ENCODE measurements at places on chromosomes 2 and 18.

DNA sequence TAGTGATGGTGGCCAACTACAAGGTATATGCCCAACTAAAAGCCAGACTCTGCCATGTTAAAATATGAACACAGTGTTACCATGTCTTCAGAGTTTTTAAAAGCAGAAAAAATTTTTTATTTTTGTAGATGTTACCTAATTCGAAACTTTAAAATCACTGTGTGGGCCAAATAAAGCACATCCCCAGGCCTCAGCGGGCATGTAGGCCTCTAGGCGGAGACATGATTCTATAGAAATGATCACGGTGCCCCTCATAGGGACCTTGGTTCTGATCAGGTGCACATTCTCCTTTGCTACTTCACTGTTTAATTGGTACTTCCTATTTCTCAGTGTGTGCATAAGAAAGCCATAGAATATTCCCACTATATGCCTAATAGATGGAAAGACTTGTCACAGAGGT, 349.2 kb downstream of the XIRP2 start:
- DNase-seq = no peak

DNA sequence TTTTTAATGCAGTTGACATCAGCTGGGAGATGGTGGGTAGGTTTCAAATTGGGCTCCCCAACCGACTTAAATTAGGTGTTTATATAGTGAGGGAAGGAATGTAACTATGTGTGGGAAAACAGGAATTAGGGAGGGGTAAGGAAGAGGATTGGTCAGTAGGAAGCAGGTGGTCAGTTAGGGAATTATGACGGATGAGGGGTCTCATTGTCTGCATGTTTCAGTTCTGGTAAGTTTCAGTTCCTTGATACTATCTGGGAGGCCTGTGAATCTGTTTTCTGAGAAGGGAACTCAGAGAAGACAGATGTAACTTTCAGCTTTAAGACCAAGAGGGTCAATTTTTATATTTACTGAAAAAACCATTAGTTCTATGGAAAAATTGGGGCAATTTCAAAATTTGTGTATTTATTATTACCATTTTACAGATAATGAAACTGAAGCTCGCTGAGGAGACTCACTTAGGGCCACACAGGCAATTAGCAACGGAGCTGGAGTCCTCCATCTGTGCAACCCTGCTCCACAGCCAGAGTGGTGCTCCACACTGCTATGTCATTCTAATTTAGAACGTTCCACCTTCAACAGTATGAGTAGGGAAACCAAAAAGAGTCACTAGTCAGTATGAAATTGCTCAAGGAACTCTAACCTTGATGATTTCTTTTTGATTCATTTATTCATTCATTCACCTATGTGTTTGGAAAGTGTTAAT, 36.0 kb upstream of the CCDC195 start:
- DNase-seq = no peak

DNA sequence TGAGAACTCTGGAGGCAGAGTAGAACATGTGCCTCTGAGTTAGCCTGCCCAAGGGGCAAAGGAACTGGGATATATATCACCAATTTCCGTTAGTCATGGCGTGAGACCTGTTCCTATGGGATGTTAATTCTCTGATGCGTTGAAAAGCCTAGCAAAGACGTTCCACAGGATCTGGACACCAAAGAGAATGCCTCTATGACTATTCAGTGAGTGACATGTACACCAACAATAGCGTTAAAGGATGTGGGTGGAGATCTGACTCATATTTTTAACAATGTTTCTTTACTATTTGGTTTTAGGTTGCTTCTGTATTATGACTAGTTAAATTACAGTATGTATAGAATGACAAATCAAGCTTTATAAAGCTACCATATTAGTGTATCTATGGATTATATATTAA, 320.9 kb upstream of the MC4R start:
- no peak for DNase-seq

- DNase-seq = no peak
These were observed 531.2 kb downstream of the PIK3C3 start for GRCh38 chr18:42486271-42486670.

DNA sequence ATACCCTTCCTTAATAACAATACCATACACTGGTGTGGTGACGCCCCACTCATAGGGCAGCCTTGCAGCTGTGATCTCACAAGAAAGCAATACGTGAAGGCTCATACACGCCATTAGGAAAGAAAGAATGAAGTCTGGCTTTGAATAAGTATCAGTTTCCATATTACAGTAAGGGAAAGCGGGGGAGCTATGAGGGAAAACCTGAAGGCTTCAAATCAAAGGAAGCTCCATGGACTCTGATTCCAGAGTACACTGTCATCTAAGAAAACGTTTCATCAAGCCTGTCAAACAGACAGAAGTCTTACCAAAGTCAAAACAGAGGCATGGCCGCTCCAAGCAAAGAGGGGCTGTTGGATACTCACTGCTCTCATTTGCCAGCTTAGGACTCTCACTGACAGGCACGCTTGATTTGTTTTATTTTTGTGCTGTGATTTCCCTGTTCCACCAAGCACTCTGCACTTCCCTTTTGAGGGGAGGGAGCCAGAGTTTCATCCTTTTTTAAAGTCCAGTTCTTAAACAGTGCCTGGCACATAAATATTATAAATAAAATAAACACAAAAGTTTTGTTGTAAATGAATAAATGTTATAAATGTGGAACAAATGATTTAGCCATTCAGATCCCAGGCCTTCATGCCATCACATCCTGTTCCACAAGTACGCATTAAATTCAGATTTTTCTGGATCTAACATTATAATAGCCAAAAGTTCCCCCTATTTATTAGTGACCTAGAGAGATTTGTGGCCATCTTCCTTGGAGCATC, 221.2 kb downstream of the PIEZO2 start:
- DNase-seq = no peak

- DNase-seq = no peak
These were observed 38.7 kb upstream of the ATL2 start for GRCh38 chr2:38415728-38416291.

DNA sequence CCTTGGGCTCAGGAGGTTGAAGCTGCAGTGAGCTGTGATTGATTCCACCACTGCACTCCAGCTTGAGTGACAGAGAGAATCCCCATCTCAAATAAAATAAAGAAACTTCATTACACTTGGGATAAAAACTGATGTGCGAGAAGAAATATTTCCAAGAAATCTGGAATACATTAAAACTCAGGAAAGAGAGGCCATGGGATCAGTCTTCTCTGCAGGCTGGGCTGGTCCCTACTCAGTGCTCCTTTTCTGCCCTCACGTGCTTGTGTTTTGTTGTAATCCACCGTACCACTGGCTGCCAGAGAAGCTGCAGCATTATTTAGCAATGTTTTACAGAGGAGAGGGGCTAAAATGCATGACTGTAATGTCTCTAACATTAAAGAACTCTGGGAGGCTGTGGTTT, 282.0 kb downstream of the SLC8A1 start:
- DNase-seq = no peak

GRCh38 chr2:86417961-86418360, 23.2 kb upstream of the KDM3A start:
- no peak for DNase-seq

- DNase-seq = no peak
These were observed 6.2 kb upstream of the PLCL1 start for GRCh38 chr2:197798187-197798586.

GRCh38 chr2:17416884-17417391, 101.3 kb downstream of the RAD51AP2 start:
- DNase-seq = no peak

GRCh38 chr2:130820279-130820861, 16.3 kb upstream of the ARHGEF4 start:
- no peak for DNase-seq

GRCh38 chr2:2146969-2147900, 183.8 kb downstream of the MYT1L start:
- no peak for DNase-seq

GRCh38 chr2:85277416-85278158, 50.2 kb downstream of the TGOLN2 start:
- DNase-seq = no peak

DNA sequence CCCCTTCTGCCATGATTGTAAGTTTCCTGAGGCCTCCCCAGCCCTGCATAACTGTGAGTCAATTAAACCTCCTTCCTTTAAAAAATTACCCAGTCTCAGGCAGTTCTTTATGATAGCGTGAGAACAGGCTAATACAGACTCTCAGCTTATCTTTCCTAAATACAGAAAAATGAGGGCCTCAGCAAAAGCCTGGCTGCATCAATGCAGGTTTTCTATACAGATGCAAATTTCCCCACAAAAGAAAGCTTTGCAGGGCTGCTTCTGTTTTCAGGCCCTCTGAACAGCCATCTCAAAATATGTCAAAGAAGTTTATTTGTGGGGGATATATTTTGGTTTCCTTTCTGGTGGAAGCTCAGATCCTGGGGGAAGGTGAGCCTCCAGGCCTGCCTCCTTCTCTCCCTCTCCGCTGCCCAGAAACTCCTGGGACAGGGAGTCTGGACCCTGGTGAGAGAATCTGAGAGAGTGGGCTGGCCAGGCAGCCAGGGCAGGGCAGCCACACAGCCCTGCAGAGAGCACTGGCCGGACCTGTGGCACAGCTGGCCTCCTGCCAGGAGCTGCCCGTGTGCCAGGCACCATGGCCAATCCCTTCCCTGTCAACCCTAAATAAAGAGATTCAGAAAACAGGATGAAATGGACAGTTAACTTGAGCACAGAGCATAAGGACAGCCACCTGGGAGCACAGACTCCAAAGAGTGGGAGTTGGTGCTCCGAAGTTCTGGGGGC, 21.6 kb upstream of the AGXT start:
- DNase-seq = no peak

DNA sequence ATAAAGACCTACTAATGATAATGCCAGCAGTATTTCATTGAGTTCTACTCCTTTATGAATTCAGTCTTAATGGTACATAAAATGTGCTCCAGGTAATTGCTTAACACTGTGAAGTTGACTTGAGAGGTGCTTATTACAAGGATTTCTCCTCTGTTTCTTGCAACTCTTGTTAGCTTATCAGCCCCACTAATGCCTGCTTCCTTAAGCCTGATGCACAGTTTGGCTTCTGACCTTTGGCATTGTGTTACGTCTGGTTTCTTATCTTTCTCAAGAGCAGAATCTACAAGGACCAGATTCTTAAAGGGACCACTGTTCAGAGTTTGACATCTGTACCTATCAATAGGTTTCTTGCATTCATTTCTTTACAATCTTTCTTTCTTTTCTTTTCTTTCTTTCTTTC, 223.9 kb upstream of the CWC22 start:
- no peak for DNase-seq

- DNase-seq = no peak
These were observed 78.3 kb downstream of the TTC32 start for GRCh38 chr2:19823507-19823906.

DNA sequence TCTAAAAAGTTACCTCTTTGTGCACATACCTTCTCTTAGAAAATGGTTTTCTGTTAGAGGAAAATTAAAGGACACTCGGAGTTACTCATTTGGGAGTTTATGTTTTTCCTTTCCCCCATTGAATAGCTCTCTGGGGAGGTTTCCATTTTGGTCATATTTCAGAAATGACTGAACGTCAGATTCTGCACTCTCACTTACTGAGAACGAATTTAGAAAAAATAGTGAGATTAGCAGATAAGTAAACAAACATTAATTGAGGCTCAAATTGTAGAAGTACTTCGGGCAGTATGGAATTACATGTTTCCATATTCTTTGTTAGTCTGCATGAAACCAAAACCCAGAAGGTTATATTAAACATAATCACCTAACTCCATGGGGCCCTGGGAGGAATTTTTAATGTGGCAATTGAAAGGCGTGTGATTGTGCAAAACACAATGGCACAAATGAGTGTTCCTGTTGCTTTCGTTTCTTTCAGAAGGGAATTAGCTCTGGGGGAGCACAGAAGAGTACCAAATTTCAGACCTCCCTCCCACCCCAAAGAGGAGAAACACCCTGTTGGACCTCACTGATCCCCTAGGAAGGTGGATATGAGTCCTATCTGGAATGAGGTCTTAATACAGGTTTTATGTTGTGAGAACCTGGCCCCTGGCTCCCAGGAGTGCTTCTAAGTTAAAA, 212.3 kb downstream of the BCL2 start:
- DNase-seq = no peak

GRCh38 chr2:29662861-29663260, 258.5 kb downstream of the ALK start:
- DNase-seq = no peak

- no peak for DNase-seq
These were observed 289.2 kb downstream of the NDUFA10 start for GRCh38 chr2:239735829-239736357.

DNA sequence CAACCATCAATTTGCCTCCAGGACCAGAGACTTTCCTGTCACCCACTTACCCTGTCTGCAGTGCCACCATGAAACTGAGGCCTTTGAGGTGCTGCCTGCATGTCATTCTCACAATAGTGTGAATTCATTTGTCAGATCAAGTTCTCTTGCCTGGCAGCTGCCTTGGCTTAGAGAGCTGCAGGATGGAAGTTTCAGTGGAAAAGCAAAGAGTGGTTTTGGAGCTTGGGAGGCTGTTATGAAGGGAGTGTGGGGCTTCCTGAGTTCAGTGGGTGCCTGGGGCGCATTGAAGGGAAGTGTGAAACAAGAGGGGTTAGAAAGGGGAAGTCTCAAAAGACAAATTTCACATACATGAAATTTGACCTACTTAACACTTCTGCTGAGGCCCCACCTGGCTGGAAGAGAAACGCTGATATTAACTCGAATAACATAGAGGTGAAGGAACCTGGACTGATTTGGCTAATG, 7.9 kb upstream of the LBH start:
- no peak for DNase-seq

GRCh38 chr18:79465392-79465991, 69.8 kb downstream of the NFATC1 start:
- no peak for DNase-seq

DNA sequence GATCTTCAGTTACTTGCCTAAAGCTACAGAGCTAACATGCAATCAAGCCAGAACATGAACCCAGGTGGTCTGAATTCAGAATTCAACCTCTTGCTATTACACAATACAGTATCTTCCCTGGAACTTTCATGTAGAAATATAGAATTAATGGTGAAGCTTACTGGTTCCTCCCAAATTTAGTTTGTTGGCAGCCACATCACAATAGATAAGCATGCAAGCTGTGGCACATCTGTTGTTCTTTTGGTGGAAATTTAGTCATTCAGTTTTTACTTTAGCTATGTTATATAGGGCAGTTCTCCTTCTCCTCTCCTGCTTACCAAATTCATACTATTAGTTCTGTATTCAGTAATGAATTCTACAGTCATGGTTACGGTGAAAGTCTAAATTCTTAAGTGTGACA, 101.0 kb upstream of the RNF152 start:
- DNase-seq = no peak

DNA sequence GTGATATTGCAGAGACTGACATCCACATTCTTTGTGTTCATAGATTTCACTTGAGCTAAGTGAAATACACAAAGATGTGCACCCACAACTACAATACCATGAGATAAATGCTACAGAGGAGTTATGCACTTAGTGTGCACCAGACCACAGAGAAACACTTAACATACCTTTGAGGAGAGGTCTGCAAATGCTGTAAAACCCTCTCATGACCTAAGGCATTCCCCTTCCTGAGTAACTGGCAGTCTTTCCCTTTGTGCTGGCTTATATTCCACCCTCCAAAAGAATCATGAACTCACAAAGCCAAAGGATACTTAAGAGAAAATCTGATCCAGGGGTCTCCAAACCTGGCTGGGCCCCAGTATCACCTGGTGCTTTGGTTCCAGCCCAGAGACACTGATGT, 16.2 kb downstream of the NXPH2 start:
- no peak for DNase-seq
